Cerebellar cortex (tissue), 1 donor: ENCODE measurements at places on chromosomes 7 and 10.

DNA sequence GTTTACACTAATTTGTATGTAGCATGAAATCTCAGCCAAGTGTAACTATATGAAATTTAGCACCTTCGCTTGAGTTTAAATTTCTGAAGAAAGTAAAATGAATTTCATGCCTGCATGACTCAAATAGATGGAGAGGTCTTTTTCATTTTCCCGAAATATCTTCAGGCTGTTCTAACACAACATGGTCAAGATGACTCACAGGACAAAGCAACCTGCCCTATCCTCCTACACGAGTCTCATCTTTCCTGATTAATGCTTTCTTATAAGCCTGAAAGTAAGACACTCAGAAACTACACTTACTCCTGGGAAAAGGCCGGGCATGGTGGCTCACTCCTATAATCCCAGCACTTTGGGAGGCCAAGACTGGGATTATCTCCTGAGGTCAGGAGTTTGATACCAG is 41.2 kb downstream of the CH25H start:
- DNase-seq: no peak

- DNase-seq: no peak
Observed at GRCh38 chr10:95877881-95878280, 29.9 kb upstream of the CC2D2B start.

DNA sequence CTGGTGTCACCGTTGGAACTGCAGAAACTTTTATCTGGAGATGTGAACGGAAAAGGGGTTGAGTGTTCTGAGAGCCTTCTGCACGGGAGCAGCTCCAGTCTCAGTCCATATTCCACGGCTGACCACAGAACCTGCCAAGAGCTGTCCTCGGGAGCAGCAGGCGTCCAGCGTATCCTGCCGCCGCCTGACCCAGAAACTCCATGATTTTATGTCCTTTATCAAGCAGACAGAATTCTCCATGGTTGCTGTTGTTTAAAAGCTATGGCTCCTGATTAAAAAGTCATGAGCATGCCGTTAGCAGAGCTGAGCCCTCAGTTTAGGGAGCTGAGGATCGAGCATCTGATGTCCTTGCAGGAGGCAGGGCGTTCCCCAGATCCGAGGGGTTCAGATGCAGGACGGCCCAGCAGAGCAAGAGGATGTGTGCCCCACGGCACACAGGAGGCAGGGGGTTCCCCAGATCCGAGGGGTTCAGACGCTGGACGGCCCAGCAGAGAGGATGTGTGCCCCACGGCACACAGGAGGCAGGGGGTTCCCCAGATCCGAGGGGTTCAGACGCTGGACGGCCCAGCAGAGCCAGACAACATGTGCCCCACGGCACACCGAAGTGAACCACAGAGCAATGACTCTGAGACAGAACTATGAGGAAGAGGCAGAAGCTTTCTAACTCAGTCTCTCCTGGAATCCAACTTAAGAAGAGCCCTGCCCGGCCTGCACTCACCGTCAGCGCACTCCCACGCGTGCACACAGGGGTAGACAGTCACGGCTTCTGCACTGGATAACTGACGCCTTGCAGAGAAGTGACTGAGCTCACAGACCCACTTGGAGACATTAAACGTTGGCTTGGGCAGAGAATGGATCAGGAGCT is 96.4 kb downstream of the WDR37 start:
- DNase-seq: peak; percentile 58

DNA sequence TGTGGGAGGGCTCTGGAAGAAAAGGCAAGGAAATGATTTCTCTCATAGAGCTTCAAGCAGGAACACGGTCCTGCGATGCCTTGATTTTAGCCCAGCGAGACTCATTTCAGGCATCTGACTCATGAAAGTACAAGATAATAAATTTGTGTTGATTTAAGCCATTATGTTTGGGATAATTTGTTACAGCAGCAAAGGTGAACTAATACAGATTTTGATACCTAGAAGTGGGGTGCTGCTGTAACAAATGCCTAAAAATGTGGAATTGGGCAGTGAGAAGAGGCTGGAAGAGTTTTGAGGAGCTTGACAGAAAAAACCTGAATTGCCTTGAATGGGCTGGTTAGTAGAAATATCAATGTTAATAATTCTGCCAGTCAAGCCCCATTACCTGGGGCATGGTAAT is 44.1 kb upstream of the NRF1 start:
- DNase-seq: no peak

DNA sequence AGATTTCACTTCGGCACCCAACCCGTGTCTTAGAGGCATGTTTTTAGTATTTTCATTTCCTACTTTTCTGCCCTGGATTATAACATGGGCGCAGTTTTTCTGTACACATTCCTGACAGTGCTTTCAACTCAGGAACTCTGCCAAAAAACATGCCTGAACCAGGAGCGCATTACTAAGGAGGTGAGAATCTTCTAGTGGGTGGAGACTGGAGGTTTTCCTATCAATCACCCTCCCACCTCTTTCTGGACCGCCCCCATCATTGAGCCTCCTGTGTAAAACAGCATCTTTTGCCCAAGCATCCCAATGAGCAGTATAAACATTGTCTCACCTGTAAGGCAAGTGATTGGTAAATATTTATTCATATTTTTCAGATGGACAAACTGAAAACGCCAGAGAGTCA is 53.2 kb downstream of the STK17A start:
- no peak for DNase-seq

GRCh38 chr10:101572126-101572525 is 15.9 kb downstream of the POLL start:
- no peak for DNase-seq

DNA sequence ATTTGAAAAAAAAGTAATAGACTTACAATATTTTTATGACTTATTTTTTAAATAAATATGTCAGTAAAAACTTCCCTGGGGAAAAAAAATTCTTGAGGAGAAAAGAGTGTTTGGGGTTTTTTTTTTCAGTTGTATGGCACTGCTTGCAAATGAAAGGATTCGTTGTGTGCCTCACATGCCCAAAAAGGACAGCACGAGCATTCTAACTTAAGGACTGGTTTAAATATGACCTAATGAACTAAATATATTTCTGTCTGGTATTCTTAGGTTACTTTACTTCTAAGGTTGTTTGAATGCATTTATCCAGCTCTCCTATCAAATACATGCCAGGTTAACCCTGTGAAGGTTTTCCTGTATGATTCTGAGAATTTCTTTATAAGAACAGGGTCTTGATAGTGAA is 988 bp upstream of the CD36 start:
- no peak for DNase-seq

- no peak for DNase-seq
Observed at GRCh38 chr7:73329861-73330581, 2.1 kb downstream of the FKBP6 start.

DNA sequence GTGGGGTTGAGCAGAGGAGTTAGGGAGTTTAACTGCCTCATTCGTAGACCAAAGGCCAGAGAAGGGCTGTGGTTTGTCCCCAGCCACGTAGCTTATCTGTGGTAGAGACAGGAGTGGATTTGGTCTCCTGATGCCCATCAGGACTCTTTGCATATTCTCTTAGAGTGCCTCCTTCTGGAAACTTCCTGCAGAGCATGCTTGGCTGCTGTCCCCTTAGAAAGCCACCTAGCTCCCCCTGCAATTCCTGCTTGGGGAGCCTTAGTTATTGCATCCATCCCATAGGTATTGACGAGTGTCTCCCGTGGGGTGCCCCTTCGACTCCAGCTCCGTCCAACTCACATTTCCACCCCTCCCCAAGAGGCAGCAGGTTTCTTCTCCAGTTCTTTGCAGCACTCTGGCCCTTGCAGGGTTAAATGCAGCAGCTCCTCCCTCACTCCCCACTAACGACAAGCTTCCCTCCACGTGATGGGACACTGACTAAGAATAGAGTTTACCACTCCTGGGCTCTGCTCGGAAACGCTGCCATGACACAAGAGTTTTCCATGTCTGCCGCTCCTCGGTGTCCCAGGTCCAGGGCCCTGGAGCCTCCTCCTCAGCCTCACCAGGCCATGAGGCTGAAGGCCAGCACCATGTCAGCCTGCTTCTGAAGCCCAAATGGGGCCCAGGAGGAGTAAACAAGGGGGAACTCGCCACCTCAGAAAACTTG is 147.8 kb upstream of the UNC5B start:
- no peak for DNase-seq

DNA sequence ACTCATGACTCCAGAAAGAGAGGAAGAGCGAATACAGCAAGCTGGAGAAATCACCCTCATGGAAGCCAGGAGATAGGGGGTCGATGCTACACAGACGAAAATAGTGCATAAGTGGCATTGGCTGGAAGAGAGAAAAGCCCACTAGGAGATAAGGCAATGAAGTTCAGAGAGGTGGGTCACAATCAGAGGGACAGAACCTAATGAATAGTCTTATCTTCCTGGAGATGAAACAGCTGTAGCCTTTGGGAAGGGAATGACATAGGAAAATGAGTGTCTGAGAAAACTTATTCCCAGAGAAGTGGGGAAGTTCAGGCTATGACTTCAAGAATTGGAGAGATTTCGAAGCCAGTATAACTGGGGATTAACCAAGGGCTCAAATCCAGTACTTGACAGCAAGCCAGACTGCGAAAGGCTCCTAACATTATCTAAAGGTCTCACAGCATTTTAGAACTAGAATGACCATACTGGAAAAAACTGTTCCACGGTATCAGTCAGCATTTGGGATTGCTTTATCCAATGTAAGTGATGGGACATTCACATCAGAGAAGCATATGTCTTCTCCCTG is 211.1 kb downstream of the ZNF365 start:
- DNase-seq: no peak

DNA sequence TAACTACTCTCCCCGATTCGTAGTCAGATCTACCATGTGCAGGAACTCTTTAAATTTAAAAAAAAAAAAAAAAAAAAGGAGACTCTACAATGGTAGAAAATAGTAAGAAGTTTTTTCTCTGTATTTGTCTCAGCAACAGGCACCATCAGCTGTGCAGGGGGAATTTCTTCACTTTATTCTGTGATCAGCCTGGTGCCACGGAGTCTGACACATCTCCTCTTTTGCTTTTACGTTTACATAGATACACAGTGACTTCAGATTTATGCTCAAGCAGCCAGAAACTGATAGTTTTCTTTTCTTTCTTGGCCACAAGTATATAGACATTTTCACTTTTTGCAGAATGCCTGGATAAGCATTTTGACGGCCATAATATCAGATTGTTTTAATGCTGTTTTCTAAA is 190.6 kb upstream of the AKR1E2 start:
- DNase-seq: no peak

- DNase-seq: no peak
Observed at GRCh38 chr10:86265236-86265894, 101.2 kb downstream of the GRID1 start.

- DNase-seq: no peak
Observed at GRCh38 chr10:97640868-97641811, 669 bp downstream of the PI4K2A start.

DNA sequence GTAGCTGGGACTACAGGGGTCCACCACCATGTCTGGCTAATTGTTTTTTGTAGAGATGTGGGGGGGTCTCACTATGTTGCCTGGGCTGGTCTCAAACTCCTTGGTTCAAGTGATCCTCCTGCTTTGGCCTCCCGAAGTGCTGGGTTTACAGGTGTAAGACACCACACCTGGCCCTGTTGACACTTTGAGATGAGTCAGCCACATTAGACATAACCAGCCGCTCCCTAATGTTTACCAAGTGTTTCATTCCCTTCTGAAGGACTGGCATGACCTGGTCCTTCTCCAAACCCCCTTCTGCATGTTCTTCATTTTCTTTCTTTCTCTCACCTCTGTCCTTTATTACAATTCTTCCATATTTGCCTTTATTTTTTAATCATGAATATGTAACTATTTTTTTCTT is 67.8 kb downstream of the TAF3 start:
- no peak for DNase-seq

GRCh38 chr7:30886608-30887011 is 25.0 kb upstream of the AQP1 start:
- no peak for DNase-seq

DNA sequence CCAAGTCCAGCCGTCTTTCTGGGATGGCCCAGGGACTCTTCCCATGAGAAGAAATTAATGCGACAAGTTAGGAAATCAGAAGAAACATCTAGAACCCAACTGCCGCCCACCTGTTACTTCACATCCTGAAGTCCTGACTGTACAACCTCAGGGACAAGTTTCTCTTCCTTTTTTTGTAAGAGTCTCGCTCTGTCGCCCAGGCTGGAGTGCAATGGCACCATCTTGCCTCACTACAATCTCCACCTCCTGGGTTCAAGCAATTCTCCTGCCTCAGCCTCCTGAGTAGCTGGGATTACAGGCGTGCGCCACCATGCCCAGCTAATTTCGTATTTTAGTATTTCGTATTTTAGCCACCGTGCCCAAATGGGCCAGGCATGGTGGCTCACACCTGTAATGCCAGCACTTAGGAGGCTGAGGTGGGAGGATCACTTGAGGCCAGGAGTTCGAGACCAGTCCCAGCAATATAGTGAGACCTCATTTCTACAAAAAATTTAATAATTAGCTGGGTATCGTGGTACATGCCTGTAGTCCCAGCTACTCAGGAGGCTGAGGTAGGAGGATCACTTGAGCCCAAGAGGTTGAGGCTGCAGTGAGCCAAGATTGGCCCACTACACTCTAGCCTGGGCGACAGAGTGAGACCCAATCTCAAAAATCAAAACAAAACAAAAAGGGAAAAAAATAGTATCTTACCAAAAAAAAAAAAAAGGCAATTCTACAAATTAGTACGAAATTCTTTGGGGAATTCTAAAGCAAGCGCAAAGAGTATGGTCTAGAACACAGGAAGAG is 20.8 kb downstream of the LAT2 start:
- no peak for DNase-seq

DNA sequence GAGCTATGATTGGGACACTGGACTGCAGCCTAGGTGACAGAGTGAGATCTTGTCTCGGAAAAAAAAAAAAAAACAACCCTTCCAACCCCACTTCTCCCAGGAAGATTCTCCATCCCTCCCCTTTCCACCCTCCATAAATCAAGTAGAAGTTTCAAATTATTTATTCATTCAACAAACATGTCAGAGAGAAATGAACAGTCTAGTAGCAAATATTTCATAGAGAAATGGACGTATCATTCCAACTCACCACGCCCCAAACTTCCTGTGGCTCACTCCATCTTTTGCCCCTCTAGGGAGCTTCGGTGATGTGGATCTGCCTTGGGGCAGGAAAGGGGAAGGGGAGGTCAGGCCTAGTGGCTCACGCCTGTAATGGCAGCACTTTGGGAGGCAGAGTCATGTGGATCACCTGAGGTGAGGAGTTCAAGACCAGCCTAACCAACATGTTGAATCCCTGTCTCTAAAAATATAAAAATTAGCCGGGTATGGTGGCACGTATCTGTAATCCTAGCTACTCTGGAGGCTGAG is 638 bp upstream of the TRAPPC14 start:
- no peak for DNase-seq

- no peak for DNase-seq
Observed at GRCh38 chr10:607545-608185, 81.8 kb downstream of the DIP2C start.
